ENCODE measurements at places on chromosomes 16 and 17. TPM values are rescaled to one million over a fixed set of nuclear protein-coding genes. Genes with fewer than 3 reads are reported as not detected.
A peak's percentile ranks its signal among the peaks of the same experiment; 100 is the strongest.

DNA sequence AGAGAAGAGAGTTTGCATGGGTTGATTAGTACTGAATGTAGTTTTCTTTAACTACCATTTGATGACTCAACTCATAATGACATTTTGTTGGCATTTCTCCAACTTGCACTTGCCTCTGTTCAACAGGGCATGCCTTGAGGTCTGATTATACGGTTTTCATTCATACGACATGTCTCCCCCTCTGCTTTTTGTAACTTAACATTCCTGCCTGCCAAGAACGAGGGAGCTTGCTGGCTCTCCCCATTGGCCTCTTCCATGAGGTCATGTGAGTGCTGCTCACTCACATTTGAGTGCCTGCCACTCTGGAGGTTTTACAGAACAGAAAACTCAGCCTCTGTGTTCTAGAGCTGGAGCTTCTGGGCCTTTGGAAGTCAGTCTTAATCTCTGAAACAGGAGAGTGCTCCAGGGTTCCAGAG is 19.7 kb downstream of the MAP2K6 start:
- H3K4me3 ChIP-seq: no peak overlapping the region
- DNase-seq: peak; percentile 46
- no peak overlapping the region for H3K27ac ChIP-seq
- H3K36me3 ChIP-seq: no peaks in the 10 kb centered on the region
- peaks cover 4% of the 10 kb centered on the region for H3K4me1 ChIP-seq
- H3K27me3 ChIP-seq: no peaks in the 10 kb centered on the region

GRCh38 chr17:72116661-72117521 is 3.9 kb upstream of the SOX9 start:
- H3K27ac ChIP-seq: no peak overlapping the region
- H3K4me3 ChIP-seq: no peak overlapping the region
- peak; percentile 52 for DNase-seq

DNA sequence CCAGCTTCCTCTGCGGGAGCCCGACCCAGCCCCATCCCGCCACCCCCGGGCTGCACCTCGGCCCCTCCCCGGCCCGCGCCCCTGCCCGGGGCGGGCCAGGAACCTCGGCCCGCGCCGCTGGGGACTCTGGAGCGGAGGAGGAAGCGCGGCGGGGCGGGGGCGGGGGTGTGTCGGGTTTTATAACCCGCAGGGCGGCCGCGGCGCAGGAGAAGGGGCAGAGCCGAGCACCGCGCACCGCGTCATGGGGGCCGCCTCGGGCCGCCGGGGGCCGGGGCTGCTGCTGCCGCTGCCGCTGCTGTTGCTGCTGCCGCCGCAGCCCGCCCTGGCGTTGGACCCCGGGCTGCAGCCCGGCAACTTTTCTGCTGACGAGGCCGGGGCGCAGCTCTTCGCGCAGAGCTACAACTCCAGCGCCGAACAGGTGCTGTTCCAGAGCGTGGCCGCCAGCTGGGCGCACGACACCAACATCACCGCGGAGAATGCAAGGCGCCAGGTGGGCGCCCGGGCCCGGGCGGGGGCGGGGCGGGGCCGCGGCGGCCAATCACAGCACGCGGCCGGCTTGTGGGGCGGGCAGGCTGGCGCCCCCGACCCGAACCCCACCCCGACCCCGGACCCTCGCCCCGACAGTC is at the start of gene ACE:
ACE (plus strand) TSS at position 208 of the 626 bp plus-strand sequence; CDS start at position 242, 34 bp downstream.
- peak; percentile 49 for DNase-seq
- peaks cover 29% of the 10 kb centered on the region for H3K27me3 ChIP-seq
- H3K4me1 ChIP-seq: peaks cover 20% of the 10 kb centered on the region
- H3K36me3 ChIP-seq: no peaks in the 10 kb centered on the region
- no peak within 1 kb of the TSS for H3K27ac ChIP-seq

PPP1R27 gene
- not detected for total RNA-seq

DNA sequence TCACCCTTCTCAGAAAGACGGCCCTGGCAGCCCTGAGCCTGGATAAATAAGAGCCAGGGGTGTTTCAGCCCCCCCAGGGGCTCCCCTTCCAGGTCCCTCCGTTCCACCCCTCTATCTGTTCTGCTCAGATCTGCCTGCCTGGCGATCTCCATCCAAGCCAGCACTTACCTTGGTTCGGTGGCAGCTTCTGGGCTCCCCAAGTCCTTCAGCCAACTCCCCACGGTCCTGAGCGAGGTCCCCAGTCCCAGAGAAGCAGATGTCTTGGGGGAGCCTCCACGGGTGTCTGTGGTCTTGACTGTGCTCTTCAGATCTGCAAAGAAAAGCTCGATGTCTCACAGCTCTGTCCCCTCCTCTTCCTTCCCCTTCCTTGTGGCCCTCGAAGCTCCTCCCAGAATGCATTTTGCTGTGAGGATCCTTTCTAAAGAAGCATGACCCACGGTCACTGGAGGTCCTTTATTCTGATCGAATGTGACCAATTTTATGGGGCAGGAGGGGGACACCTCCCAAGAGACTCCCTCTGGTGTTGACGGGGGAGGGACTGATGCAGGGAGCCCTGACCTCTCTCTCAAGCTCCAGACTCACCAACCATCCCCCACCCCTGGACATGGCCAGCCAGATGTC is at the start of gene PIK3R6:
PIK3R6 (minus strand) TSS at position 314 of the 621 bp plus-strand sequence. CDS start 17,880 bp downstream, outside the sequence.
- no peaks in the 10 kb centered on the region for H3K36me3 ChIP-seq
- H3K27ac ChIP-seq: no peak within 1 kb of the TSS
- no peaks in the 10 kb centered on the region for H3K4me1 ChIP-seq
- no peaks in the 10 kb centered on the region for H3K27me3 ChIP-seq
- DNase-seq: no peak

DNA sequence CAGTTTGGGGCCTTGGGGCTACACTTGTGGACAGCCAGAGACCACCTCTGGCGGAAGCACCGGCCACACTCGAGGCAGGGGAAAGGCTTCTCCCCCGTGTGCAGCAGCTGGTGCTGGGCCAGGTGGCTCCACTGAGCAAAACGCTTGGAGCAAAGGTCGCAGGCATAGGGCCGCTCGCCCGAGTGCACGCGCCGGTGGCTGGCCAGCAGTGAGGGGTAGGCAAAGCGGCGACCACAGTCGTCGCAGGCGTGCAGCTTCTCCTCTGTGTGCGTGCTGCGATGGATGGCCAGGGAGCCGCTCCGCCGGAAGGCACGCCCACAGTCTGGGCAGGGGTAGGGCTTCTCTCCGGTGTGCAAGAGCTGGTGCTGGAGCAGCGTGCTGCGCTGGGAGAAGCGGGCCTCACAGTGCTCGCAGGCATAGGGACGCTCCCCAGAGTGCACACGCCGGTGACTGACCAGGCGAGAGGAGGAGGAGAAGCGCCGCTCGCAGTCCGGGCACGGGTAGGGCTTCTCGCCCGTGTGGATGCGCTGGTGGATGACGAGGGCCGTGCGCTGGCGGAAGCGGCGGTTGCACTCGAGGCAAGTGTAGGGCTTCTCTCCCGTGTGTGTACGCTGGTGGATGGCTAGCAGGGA is 5.8 kb downstream of the ZNF689 start:
- no peak overlapping the region for H3K4me3 ChIP-seq
- H3K27ac ChIP-seq: no peak overlapping the region
- DNase-seq: no peak
- peaks cover 19% of the 10 kb centered on the region for H3K36me3 ChIP-seq

DNA sequence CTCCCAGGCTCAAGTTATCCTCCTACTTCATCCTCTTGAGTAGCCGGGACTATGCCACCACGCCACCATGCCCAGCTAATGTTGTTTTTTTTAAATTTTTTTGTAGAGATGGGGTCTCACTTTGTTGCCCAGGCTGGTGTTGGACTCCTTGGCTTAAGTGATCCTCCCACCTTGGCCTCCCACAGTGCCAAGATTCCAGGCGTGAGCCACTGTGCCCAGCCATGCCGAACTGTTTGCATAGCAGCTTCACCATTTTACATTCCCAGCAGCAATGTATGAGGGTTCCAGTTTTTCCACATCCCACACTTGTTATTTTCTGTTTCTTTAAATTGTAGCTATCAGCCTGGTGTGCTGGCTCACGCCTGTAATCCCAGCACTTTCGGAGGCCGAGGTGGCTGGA is 2.2 kb upstream of the CTRB1 start:
- no peaks in the 10 kb centered on the region for H3K27me3 ChIP-seq
- no peak overlapping the region for H3K4me3 ChIP-seq
- no peaks in the 10 kb centered on the region for H3K36me3 ChIP-seq
- H3K4me1 ChIP-seq: no peaks in the 10 kb centered on the region
- no peak overlapping the region for H3K27ac ChIP-seq

GRCh38 chr17:34850023-34850422 is 111.2 kb downstream of the CCT6B start:
- H3K4me3 ChIP-seq: no peak overlapping the region
- no peaks in the 10 kb centered on the region for H3K36me3 ChIP-seq
- no peak overlapping the region for H3K27ac ChIP-seq
- DNase-seq: no peak

- no peak overlapping the region for H3K4me3 ChIP-seq
- no peak overlapping the region for H3K27ac ChIP-seq
- DNase-seq: no peak
- H3K36me3 ChIP-seq: no peaks in the 10 kb centered on the region
- H3K27me3 ChIP-seq: no peaks in the 10 kb centered on the region
Observed at GRCh38 chr17:35187481-35187880, 6.7 kb downstream of the SLC35G3 start.

GRCh38 chr17:66665194-66665593 is 169.7 kb upstream of the CACNG5 start:
- no peaks in the 10 kb centered on the region for H3K36me3 ChIP-seq
- H3K27ac ChIP-seq: no peak overlapping the region
- H3K4me3 ChIP-seq: no peak overlapping the region
- H3K27me3 ChIP-seq: no peaks in the 10 kb centered on the region

DNA sequence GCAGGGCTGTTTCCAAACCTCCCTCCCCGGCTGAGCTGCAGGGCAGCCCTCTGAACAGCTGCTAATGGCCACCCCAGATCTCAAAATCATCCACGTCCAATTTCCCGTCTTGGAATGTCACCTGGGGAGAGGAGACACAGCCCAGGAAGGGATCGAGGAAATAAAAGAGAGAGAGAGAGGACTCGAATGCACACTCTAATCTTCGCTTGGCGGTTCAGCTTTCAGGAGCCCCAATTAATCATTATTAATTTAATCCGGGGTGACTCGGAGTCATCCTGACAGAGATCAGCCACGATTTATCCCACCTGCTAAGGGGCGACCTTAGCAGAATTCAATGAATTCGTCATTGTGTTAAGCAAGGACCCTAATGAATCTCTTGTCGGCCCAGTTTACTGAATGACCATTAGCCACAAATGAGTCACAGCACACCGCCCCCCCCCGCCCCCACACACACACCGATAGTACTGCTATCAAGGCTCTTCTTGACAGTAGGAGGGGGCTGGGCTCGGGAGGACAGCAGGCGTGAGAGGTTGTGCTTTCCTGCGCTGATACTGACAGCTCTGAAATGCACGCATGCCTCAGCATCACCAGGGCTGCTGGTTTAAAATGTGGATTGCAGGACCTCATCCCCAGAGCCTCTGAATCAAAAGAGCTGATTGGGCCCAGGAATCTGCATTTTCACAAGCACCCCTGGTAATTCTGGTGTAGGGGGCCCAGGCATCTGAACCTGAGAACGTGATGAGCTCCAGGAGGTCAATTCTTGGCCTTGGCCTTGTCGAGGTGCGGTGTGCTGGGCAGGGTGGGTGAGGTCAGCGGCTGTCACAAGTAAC is 190.0 kb upstream of the CIBAR2 start:
- H3K36me3 ChIP-seq: no peaks in the 10 kb centered on the region
- H3K4me1 ChIP-seq: no peaks in the 10 kb centered on the region
- H3K4me3 ChIP-seq: no peak overlapping the region

GRCh38 chr16:7236824-7237410 is 95.7 kb upstream of the RBFOX1 start:
- H3K27me3 ChIP-seq: peaks cover 2% of the 10 kb centered on the region
- H3K4me3 ChIP-seq: no peak overlapping the region
- no peak overlapping the region for H3K27ac ChIP-seq
- H3K36me3 ChIP-seq: no peaks in the 10 kb centered on the region
- H3K4me1 ChIP-seq: no peaks in the 10 kb centered on the region

FLYWCH1 gene
- total RNA-seq: 34.3 TPM

SMIM36 gene
- not detected for total RNA-seq

- DNase-seq: no peak
- H3K4me3 ChIP-seq: no peak overlapping the region
- no peak overlapping the region for H3K27ac ChIP-seq
- H3K4me1 ChIP-seq: peaks cover 14% of the 10 kb centered on the region
- H3K27me3 ChIP-seq: no peaks in the 10 kb centered on the region
- peaks cover 1% of the 10 kb centered on the region for H3K36me3 ChIP-seq
Observed at GRCh38 chr17:2195729-2196128, 107.9 kb downstream of the SMG6 start.

DNA sequence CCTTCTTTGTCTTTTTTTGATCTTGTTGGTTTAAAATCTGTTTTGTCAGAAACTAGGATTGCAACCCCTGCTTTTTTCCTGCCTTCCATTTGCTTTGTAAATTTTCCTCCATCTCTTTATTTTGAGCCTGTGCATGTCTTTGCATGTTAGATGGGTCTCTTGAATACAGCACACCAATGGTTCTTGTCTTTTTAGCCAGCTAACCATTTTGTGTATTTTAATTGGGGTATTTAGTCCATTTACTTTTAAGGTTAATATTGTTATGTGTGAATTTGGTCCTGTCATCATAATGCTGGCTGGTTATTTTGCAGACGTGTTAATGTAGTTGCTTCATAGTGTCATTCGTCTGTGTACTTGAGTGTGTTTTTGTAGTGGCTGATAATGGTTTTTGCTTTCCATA is 26.2 kb downstream of the NFATC3 start:
- no peaks in the 10 kb centered on the region for H3K36me3 ChIP-seq
- DNase-seq: no peak
- no peak overlapping the region for H3K4me3 ChIP-seq
- H3K27me3 ChIP-seq: no peaks in the 10 kb centered on the region

TAX1BP3 gene
- 71.0 TPM for total RNA-seq

DNA sequence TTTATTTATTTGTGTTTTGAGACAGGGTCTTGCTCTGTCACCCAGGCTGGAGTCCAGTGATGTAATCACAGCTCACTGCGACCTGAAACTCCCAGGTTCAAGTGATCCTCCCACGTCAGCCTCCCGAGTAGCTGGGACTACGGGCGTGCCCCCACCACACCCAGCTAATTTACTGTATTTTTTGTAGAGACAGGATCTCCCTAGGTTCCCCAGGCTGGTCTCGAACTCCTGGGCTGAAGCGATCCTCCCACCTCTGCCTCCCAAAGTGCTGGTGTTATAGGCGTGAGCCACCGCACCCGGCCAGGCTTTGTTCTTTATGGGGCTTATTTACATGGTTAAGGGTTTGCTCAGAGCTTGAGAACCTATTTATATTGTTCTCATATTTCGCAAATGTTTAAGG is 5.8 kb upstream of the MEIOB start:
- no peaks in the 10 kb centered on the region for H3K36me3 ChIP-seq
- peaks cover 20% of the 10 kb centered on the region for H3K27me3 ChIP-seq
- no peak for DNase-seq
- no peaks in the 10 kb centered on the region for H3K4me1 ChIP-seq
- H3K4me3 ChIP-seq: no peak overlapping the region
- no peak overlapping the region for H3K27ac ChIP-seq

SLC39A11 gene
- total RNA-seq: 49.3 TPM

- no peaks in the 10 kb centered on the region for H3K36me3 ChIP-seq
- no peak overlapping the region for H3K4me3 ChIP-seq
- H3K27ac ChIP-seq: no peak overlapping the region
- no peak for DNase-seq
- H3K4me1 ChIP-seq: peaks cover 29% of the 10 kb centered on the region
Observed at GRCh38 chr16:56862776-56863175, 2.2 kb upstream of the SLC12A3 start.

All from lung (tissue), 17 donors.